ENCODE measurements at places on chromosomes 13 and 19.

DNA sequence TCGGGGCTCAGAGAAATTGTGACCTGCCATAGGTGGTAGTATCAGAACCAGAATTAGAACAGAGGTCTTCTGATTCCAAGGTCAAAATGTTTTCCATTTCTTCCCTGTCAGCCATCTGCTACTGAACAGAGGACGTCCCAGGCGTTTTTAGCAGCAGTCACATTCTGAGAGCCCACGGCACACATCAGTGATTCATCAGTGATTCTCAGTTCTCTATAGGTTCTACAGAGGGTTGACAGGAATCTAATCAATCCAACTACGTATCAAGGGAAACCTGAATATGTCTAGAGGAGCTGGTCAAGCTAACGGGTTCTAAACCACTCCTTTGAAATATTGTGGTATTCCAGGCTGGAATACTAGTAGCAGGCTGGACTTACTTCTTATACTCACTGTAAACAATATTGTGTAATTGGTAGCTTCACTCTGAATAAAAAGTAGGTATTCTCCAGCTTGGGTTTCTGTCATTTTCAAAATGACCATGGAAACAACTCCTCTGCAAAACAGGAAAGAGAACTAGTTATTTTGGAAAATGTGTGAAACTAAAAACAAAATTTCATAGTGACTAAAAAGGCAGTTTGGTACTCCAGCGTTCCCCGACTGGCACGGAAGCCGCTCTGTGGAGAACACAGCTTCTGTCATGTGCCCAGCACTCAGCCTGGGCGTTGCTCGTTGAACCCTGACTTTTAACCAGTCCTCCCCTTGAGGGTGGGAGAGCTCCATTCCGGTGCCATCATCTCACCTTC lies 43.2 kb downstream of the FLT3 start:
- no peak for DNase-seq

GRCh38 chr13:94464771-94465170 lies 14.7 kb downstream of the DCT start:
- DNase-seq, result no peak

GRCh38 chr13:33381906-33382305 lies 96.4 kb upstream of the STARD13 start:
- no peak for DNase-seq

DNA sequence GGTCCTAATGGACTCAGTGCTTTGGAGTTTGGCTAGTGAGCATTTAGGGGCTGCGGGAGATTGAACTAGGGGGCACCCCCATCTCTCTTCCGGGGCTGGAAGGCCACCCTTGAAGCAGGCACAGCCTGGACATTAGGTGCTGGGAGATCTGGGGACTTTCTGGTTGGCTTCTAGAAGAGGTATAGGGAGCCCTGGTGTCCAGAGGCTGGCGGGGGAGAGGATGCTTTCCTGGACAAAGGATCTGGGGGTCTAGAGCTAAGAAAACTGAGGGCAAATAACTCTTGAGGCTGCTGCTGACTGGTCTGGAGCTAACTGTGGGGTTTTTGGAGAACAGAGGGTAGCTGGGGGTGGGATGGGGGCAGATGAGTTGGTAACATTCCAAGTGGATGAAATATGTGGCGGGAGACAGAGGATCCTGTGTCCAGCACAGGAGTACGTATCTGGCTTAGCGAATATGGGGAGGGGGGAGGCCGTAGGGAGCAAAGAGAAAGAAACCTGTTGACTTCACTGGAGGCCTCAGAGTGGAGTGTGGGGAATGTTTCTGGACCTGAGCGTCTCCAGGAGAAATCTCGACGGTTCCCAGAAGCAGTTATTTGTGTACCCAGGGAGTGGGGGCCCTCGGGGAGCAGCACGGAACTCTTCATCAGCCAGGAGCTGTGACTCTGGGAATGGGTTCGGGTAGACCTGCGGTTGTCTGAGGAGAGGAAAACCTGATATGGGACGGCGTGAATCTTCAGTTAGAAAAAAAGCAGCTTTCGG lies 1.4 kb downstream of the HNRNPUL1 start:
- DNase-seq, result peak; percentile 20

DNA sequence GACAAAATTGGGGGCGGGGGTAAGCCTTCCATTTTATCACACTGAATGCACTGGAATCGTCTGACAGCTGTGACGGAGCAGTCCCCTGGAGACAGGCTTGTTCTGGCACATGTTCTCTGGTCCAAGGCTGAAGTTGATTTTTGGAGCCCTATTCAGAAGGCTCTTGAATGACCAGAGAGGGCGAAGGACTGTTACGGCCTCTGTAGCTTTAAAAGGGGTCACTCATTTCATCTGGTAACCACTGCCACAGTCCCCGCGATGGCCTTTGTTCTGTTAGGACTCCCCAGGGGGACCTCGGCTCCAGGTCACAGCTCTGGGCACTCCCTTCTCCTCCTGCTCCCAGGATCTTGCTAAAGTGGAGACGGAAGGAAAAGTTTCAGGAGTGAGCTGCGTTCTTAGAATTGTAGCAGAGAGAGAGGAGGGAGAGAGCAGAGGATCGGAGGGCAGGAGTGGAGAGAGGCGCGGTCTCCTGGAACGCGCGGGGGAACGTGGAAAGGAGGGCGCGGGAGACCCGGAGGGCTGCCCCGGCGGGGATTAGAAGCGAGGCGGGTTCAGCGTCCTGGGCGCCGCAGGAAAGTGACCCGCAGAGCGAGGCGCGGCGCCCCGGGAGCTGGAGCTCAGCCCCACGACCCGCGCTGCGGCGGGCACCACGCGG lies 134.3 kb upstream of the MYO16 start:
- no peak for DNase-seq

- no peak for DNase-seq
Observed at GRCh38 chr13:24630851-24631620, 49.2 kb upstream of the ATP12A start.

DNA sequence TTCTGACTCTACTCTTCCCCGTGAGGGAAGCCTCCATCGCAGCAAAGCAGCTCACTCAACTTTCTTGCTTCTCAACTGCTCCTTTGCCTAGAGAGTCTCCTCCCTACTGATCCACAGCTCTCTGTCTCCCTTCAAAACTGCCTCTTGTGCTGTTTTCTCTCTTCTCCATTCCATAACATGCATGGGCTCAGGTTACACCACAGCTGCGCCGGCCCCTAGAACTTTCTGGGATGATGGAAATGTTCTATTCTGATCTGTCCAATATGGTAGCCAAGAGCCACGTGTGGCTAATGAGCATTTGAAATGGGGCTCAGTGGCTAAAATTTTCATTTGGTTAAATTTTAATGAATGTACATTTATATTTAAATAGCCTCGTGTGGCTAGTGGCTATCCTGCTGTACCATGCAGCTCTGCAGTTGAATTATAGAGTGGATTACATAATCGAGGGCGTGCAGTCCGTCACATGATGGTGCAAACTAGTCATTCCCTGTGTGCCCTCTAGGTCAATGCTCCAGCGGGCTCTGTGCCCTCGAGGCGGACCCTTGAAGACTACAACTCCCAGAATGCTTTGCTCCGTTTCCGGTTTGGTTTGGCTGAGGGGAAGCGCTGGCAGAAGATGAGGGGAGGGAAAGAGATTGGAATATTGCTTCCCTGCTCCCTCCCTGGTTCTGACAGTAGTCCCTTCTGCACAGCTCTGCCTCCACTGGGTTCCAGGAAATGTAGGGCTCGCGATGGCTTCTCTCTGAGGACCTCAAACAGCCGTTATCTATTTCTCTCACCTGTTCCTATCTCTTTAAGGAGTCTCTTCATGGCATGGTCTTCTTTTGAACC lies 109.8 kb downstream of the CACNA1A start:
- DNase-seq, result no peak

DNA sequence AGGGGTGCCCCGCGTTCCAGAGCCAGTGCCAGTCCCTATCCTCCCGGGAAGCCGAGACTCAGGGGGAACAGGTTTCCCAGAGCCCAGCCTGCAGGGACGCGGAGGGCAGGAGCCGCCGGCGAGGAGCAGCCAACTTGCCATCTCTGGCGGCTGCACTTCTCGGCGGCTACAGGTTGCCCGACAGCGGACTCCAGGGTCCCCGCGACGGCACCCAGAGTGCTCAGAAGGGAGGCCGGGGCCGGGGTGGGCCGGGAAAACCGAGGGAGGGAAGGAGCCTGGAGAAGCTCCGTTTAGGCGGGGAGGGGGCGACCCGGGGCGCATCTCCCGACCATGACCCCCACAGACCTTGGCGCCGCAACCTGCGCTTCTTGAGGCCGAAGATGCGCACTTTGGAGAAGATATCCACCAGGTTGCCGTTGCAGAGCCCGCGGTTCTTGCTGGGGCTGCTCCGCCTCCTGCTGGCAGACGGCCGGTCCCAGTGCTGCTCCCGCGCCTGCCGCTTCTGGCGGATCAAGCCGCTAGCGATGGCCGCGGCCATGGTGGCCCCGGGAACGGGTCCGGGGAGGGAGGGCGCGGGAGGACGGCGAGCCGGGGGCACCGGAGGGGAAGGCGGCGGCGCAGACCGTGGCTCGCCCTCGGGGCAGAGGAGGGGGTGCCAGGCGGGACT lies 463.8 kb downstream of the ITGBL1 start:
- no peak for DNase-seq

DNA sequence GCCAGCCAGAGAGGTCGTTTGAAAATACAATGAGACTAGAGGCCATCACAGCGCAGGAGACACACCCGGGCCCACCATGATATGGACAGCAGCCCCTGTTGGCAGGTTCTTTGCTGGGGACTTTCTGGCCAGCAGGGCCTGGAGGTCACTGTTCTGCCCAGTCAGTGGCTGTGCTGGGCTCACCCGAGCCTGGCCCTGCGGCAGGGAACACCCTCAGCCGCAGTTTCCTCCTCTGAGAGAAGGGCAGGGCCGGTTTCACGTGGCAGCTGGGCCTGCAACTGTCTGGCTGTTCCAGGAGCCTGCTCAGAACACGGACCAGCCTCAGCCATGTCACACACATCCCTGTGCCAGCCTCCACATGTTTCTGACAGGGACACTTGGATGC lies 39.4 kb downstream of the ADPRHL1 start:
- no peak for DNase-seq

DNA sequence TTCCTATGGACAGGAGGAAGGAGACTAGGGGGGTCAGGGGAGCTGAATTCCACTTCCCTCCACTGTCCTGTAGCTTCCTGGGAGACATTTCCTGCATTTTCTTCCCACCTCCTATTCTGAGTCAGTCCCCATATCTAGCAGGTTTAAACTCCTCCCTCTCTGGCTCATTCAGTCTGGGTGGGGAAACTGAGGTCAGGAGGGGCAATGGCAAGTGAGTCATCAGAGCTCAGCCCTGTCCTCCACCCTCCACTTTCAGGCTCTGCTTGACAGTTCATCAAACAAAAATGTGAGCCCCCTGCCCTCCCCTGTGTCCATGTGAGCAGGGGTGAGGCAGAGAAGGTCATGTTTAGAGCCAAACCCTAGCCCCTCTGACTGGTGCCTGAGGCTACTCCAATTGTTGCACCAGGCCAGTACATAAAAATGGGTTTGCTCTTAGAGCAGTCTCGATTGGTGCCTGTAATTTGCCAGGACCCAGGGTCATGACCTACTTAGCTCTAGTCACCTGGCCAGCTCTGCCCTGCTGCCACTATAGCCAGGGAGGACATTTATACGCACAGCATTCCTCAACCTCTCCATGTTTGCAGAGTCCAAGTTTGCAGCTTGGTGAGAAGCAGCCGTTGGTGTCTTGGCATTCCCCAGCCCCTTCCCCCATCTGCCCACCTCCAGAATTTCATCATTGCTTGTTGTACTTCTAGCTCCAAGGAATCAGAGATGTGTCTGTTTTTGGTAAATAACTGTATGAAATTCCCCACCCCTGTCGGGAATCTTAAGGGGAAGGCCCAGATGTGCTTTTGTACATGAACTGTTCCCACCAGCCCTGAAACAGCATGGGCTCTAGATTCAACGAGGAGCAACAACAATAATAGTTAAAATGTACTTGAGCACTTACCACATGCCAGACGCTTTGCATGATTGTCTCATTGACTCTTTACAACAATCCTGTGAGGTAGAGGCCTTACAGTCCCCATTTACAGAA lies 20.7 kb downstream of the SAMD4B start:
- DNase-seq, result no peak

DNA sequence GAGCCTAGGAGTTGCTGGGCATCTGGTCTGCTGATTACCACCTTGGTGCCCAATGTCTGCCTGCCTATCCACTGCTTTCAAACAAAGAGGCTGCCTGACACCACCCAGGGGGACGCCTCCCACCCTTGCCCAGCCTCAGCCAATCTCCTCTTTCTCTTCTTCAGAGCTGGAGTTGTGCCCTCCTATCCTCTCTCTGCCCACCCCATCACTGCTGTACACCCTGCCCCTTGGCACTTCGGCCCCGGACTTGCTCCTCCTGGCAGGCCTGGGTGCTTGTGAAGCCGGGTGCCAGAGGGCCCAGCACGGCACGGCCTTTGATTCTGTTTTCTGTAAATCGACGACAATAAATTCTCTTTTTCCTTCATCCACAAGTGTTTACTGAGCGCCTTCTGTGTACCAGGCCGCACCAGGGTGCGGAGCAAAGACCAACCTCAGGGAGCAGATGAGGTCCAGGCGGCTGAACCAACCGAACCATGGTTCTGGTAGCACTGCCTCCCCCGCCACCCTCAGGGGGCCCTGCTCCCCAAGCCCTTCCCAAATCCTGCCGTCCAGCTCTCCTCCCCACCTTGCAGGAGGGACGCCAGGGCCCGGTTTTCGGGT lies 5.0 kb downstream of the RNF225 start:
- DNase-seq, result no peak

GRCh38 chr13:58977085-58977484 lies 1186.6 kb downstream of the DIAPH3 start:
- no peak for DNase-seq

DNA sequence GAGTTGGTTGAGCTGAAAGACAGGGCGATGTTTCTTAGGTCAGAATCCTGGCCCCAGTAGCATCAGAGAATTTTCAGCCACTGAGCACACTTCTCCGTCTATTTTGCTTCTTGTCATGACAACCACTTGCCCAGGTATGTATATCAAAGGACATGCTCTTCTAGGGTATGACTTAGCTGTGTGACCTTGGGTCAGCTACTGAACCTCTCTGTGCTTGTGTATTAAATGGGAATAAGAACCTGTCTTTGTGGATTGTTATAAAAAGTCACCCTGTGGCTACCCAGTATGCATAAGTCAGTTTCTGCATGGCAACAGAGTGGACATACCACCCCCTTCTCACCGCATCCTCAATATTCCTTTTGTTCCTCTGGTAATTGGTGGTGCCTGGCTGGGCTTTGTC lies 26.1 kb downstream of the MBD3L1 start:
- DNase-seq, result no peak

DNA sequence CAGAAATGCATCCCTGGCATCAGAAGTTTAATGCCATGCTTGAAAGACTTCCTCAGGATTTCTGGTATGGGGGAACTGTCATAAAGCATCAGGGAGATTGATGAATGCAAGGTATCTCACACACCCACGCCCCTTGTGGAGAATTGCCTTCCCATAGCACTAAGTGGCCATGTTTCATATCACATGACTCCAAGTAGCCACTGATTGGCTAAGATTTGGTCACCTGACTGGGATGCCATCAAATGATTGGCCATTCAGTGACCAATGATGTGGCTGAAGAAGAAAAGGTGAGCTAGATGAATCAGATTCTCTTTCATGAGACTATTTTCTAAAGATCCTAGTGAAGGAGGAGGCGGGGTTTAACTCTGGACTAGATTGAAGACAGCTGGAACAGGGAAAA lies 7.3 kb downstream of the KLK8 start:
- no peak for DNase-seq

GRCh38 chr13:113792886-113793717 lies 34.1 kb downstream of the TMEM255B start:
- DNase-seq, result no peak
